ENCODE measurements at places on chromosomes 6 and 20. TPM values are rescaled to one million over a fixed set of nuclear protein-coding genes. Genes with fewer than 3 reads are reported as not detected.

GRCh38 chr6:27767851-27768250 is 144.3 kb downstream of the OR2B2 start:
- DNase-seq: no peak

- DNase-seq: no peak
Measured at GRCh38 chr20:50838707-50839385, 44.0 kb downstream of the BCAS4 start.

- DNase-seq: no peak
Measured at GRCh38 chr6:129619579-129620233, 90.3 kb downstream of the ARHGAP18 start.

DNA sequence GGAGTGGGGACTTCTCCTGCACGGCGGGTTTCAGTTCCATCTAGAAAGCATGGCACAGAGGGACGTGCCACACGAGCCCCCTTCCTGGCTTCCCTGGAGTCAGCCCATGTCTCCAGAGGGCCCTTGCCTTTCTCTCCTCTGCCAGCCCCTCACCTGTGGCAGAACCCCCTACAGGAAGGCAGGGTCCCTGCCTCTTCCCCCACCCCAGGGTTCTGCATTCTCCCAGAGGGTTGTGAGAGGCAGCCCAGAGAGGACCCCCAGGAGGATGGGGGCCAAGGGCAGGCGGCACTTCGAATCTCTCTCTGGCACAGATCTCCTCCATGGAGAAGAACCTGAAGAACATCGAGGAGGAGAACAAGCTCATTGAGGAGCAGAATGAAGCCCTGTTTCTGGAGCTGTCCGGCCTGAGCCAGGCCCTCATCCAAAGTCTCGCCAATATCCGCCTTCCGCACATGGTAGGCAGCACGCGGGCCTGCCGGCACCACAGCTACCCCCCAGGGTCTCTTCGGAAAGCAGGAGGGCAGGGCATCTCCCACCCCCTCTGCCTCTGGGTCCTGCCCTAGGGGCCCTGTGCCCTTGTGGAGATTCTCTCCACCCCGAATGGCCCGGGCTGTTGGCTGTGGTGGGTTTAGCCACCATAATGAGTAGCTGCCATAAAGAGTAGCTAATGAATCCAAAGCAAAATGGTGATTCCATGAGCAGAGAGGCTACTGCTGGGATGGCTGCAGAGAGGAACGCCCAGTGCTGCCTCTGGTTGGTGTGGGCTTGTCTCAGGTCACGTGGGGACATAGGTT is 15.9 kb upstream of the PCMTD2 start:
- DNase-seq: peak; percentile 39

- peak; percentile 63 for DNase-seq
Measured at GRCh38 chr6:13289789-13290318, 38.5 kb downstream of the TBC1D7 start.

SLC22A1 gene
- 201 TPM for total RNA-seq
